Hindlimb muscle (tissue), 1 donor: ENCODE measurements at places on chromosomes 6 and 20. TPM values are rescaled to one million over a fixed set of nuclear protein-coding genes. Genes with fewer than 3 reads are reported as not detected.

Gene RAD21L1
- polyA plus RNA-seq, result not detected

DNA sequence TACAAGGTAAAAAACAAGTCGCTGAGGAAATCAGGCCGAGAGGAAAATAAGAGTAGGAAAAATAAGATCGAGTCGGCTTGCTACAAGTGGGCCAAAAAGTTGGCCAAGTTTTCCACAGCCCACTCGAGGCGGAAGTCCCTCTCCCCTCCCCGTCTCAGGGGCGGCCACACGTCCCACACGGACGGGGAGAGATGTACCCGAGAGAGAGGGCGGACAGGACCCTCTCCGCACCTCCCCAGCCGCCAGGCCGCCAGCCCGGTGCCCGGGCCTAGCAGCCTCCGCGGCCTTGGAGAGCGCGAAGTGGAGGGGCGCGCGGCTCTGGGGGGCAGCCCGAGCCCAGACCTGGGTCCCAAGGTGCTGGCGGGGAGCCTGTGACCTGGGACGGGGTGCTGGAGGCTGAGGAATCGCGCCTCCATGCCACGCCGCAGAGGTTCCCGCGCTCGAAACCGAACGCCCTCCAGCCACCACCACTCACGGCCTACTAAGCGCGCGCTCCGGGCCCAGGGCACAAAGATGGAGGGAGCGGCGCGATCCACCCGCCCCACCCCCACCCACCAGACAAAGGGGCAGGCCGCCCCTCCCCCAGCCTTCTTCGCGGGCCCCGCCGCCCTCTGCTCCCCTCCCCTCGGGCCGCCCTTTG lies 1.9 kb upstream of the HMGA1 start:
- no peak for DNase-seq

GRCh38 chr20:63166193-63167020 lies 49.5 kb downstream of the YTHDF1 start:
- no peak for DNase-seq

Gene CLIC5
- polyA plus RNA-seq, result 16.5 TPM

DNA sequence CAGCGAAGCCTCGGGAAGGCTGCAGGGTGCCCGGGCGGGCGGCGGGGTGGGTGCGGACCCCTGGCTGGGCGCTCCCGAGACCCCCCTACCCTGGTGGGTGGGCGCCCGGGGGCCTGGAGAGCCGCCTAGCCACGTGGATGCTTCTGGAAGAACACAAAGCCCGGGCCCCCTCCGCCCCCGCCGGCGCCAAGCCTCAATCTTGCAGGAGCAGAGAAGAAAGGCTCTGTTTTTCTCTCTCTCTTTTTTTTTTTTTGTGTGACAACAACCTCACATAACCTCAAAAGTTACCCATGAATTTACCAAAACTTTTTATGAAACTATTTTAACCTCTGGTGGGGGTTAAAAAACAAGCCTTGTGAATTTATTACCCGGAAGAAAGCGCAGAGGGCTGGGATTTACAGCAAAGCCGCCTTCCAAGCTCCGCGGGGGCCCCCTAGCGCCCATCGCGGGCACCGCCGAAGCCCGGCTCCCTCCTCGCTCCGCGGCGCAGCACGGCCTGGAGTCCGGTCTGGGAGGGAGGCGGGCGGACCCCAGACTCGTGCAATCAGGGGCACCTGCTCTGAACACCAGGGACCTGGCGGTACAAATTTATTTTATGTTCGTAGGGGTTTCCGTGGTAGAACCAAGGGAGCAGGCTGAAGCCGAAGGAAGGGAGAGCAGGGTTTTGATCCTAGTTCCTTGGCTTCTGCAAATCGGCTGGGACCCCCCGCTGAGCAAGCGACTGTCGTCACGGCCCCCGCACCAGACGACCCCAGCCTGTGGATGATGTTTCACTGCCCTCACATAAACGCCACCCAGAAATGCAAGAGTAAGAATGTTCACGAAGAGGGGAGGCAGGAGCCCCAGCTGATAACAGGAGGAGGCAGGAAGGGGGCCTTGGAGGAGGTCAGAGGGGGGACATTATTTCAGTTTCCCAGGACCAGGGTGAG lies 58.9 kb downstream of the ZNF831 start:
- peak; percentile 79 for DNase-seq

Gene ETV7
- polyA plus RNA-seq, result not detected

Gene EFCAB8
- 0.15 TPM for polyA plus RNA-seq

Gene PAK5
- polyA plus RNA-seq, result 0.13 TPM

GRCh38 chr6:86380571-86381125 lies 556.7 kb upstream of the HTR1E start:
- no peak for DNase-seq

Gene PRKN
- polyA plus RNA-seq, result 4.5 TPM

- no peak for DNase-seq
Measured at GRCh38 chr6:100944644-100945043, 63.5 kb upstream of the ASCC3 start.

- no peak for DNase-seq
Measured at GRCh38 chr20:46192376-46192944, 74.3 kb downstream of the CD40 start.

Gene BMP2
- 2.6 TPM for polyA plus RNA-seq

DNA sequence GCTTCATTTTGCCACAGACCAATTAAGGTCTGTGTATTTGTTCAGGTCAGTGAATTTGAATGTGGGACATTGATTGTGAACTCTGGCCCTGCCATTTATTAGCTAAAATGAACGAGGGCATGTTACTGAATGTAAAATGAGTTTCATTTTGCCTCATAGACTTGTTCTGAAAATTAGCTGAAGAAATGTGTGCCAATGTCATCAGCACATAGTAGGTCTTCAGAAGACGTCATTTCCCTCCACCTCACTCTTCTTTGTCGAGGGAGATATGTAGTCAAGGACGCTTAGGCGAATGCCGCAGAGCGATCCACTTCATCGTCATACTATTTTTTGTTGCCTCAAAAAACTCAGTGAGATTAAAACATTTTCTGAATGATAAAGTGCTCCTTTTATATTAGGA lies 291.7 kb downstream of the SMOC2 start:
- no peak for DNase-seq

DNA sequence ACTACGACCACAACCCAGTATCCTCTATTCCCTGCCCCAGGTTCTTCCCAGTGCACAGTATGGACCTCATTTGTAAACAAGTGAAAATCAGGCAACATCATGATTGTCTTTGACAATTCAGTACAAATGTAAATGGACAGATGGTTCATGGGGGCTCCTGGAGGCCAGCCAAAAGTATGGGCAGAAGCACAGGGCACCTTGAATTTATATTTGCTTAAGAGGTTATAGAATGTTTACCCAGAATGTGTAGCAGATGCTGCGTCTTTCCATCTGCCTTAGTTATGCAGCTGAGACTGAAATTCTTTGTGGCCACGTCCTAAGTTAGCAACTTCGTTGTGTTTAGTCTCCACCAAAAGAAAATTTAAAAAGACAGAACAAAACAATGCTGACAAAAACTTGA lies 559.6 kb upstream of the NRSN1 start:
- DNase-seq, result no peak

DNA sequence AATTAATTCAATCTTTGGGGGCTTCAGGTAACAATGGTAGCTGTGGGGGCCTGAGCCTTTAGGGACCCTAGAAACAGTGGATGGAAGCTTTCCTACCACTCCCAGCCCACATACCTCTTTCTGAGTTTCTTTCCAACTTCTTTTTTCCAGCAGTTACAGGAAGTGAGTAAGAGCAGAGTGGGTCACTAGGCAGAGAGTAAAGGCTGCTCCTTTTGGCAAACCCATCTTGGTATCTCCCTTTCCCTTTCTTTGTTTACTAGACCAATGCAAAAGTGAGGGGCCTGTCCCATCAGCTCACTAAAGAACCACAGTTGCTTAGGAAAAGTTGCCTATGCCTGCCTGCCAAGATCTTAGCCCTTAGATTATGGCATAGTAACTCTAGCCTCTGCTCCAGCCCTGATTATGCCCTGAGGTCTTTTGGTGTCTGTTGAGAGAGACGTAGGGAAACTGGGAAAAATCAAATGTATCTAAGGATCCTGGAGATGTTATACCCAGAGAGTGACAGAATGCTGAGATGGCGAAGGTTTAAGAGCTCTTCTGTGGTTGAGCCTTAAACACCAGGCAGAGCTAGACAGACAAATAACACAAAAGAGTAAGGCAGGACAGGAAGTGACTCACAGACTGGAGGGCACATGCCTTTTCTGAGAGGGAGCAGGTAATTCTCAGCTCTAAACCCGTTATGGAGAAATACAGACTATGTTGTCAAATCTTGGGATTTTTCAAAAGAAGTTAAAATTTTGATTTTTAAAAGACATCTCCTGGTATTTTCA lies 31.3 kb downstream of the TRMT6 start:
- DNase-seq, result no peak

DNA sequence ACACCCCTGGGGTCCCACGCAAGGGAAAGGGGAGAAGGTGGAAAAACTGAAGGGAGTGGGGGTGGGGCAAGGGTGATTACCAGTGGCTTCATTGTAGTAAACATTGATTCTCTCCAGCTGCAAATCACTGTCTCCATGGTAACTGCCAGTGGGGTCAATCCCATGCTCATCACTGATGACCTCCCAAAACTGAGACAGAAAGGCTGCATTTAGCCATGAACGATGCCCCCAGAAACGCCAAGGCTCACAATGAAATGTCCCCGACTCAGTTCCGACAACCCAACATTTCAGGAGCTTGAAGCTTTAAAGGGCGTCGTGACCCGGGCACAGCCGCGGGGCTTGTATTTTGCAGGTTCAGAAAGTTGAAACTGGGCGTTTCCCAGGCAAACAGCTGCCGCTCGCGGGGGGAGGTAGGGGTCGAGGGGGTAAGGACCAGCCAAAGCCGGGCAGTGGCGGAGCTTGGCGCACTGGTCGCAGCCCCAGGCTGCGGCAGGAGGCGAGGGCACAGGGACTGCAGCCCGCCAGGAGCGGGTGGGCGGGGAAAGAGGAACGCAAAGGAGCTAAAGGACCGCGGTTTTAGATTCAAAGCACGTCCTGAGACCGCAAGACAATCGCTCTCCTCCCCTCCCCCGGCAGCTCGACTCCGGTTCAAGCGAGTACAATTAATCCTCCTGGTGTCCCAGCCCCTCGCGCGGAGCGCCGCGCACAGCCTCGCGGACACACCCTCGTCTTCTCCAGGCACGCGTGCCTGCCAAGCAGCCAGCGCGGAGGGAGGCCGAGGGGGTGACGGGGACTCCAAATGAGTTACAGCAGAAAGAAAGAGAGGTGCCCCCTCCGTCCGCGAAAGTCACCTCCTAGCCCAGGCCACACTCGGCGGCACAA lies 731 bp downstream of the TUBB2B start:
- peak; percentile 58 for DNase-seq

DNA sequence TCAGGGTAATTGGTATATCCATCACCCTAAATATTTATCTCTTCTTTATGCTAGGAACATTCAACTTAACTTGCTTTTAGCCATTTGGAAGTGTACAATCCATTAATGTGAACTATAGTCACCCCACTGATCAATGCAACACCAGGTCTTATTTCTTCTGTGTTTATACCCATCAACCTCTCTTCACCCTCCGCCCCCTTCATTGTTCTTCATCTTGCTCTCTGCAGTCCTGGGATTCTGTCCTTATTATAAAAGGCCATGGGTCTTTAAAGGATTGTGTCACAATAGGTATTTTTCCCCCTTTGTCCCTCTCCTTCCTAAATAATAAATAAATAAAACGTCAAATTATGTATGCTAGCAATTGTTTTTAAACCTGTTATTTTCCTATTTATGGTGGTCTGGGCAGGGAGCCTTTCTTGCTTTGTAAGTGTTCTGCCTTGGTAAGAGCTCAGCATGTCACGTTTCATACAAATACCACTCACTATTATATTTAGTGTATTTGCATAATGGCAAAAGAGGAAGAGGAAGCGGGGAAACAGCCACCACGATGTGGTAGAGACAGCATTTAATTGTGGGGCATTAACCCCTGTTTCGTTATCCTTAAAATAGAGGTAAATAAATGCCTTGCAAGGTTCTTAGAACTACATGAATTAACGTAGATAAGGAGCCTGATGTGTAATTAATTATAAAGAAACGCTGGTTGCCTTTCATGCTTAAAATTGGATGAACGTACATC lies 1.9 kb downstream of the ABRACL start:
- no peak for DNase-seq

DNA sequence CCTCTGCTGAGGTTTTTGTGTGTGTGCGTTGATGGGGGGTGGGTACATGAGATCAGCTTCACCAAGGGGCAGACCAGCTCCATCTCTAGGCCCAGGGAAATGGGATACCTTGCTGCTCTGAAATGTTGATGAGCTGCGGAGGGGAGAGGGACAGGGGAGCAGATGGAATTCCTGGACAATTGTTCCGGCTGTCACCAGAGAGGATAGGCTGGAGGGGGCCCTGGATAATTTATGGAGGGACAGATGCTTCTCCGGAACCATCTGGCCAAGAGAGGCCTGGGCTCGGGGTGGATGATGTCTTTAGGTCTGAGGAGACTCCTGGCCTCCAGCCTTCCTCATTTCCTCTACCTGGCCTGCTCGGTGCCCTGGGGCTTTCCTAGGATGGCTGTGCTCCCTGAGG lies 1.9 kb upstream of the TJAP1 start:
- DNase-seq, result no peak

Gene ZNF165
- polyA plus RNA-seq, result 0.56 TPM

GRCh38 chr6:74333406-74333805 lies 637.4 kb downstream of the CD109 start:
- DNase-seq, result no peak

Gene MOCS1
- 8.6 TPM for polyA plus RNA-seq

- DNase-seq, result no peak
Measured at GRCh38 chr6:22848121-22848520, 278.8 kb downstream of the HDGFL1 start.

DNA sequence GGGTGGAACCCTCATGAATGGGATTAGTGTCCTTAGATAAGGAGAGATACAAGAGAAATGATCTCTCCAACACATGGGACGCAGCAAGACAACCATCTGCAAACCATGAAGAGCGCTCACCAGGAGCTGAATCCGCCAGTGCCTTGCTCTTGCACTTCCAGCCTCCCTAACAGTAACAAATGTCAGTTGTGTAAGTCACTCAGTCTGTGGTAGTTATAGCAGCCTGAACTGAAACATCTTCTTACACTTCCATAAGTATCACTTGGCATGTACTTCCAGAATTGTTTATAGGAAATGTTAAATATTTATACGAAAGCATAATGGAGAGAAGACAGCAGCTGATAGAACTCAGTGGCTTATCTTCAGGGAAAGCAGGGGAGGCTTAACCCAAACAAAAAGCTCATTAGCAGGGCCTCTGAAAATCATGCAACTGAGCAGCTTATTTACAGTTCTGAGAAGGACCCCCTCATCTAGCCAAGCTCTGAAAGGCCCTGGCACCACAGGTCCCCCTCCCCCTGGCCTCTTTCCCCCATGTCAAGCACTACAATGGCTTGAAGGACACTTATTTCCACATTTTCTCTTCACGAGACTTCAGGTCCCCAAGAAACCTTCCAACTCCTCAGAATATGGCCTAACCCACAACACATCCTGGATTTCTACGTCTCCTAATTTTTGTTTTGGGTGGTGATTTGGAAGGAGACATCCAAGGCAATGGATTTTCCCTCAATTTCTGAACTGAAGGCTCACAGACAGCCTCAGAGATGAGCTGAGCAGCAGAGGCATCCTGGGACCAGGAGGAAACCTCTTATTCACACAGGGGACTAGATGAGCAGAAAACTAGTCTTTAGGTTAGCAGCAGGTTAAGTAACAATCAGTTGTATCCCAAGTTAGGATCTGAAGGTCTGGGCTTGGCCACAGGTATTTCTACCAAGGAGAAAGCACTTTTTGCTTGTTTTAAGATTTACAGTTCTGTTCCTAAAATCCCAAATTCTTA lies 49.1 kb downstream of the GCLC start:
- no peak for DNase-seq

GRCh38 chr20:5822569-5822968 lies 72.4 kb downstream of the SHLD1 start:
- no peak for DNase-seq
